ENCODE measurements at places on chromosomes 12 and 14. TPM values are rescaled to one million over a fixed set of nuclear protein-coding genes. Genes with fewer than 3 reads are reported as not detected.

Gene FOXG1
- not detected for total RNA-seq

DNA sequence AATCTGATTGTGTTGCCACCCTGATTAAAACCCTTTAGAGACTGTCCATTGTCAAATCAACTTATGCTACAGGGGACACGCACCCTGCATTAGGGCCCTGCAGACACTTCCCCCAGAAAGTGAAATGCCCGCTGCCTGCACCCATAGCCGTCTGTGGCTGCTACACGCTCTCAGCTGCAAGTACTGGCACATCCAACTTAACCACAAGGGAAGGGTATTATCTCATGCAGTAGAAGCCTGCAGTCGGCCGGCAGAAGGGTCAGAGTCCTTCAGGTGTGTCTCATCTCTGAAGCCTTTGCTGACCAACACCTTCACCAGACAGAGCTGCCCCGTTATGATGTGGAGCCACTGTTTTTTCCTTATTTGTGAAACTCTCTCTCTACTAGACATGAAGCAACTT, 20.8 kb downstream of the CFAP251 start:
- peaks cover 9% of the 10 kb centered on the region for H3K4me1 ChIP-seq
- H3K36me3 ChIP-seq = peaks cover 6% of the 10 kb centered on the region
- no peak overlapping the region for H3K27ac ChIP-seq

Gene KRT82
- total RNA-seq = not detected

- peaks cover 4% of the 10 kb centered on the region for H3K4me1 ChIP-seq
- peak; percentile 59 for DNase-seq
- H3K27me3 ChIP-seq = no peaks in the 10 kb centered on the region
- H3K4me3 ChIP-seq = no peak overlapping the region
- H3K27ac ChIP-seq = no peak overlapping the region
Observed at GRCh38 chr12:131046813-131047788, 93.4 kb downstream of the ADGRD1 start.

GRCh38 chr12:13950502-13950901, 30.9 kb downstream of the GRIN2B start:
- no peak overlapping the region for H3K27ac ChIP-seq
- H3K4me3 ChIP-seq = no peak overlapping the region
- H3K4me1 ChIP-seq = no peaks in the 10 kb centered on the region
- no peak for DNase-seq
- no peaks in the 10 kb centered on the region for H3K27me3 ChIP-seq

- H3K27ac ChIP-seq = no peak overlapping the region
- no peaks in the 10 kb centered on the region for H3K27me3 ChIP-seq
- no peaks in the 10 kb centered on the region for H3K36me3 ChIP-seq
- H3K4me1 ChIP-seq = no peaks in the 10 kb centered on the region
Observed at GRCh38 chr14:26621364-26621763, 23.5 kb upstream of the NOVA1 start.

Measured in activated CD8-positive, alpha-beta T cell treated with anti-CD3 and anti-CD28 coated beads for 36 hours (primary cell).